ENCODE measurements at places on chromosomes 6 and 20. TPM values are rescaled to one million over a fixed set of nuclear protein-coding genes. Genes with fewer than 3 reads are reported as not detected.

Gene SNX21
- 13.1 TPM for total RNA-seq

Gene BPIFB4
- not detected for total RNA-seq

Gene CDH4
- total RNA-seq: 0.43 TPM

Gene RAD21L1
- not detected for total RNA-seq

Gene CALHM5
- total RNA-seq: 0.09 TPM

Gene STMND1
- total RNA-seq: 0.22 TPM

Gene BEND6
- 0.46 TPM for total RNA-seq

Gene EPPIN
- total RNA-seq: not detected

- no peak overlapping the region for H3K4me3 ChIP-seq
- no peaks in the 10 kb centered on the region for H3K27me3 ChIP-seq
These were observed 24.8 kb upstream of the DYNLRB1 start for GRCh38 chr20:34491226-34491931.

DNA sequence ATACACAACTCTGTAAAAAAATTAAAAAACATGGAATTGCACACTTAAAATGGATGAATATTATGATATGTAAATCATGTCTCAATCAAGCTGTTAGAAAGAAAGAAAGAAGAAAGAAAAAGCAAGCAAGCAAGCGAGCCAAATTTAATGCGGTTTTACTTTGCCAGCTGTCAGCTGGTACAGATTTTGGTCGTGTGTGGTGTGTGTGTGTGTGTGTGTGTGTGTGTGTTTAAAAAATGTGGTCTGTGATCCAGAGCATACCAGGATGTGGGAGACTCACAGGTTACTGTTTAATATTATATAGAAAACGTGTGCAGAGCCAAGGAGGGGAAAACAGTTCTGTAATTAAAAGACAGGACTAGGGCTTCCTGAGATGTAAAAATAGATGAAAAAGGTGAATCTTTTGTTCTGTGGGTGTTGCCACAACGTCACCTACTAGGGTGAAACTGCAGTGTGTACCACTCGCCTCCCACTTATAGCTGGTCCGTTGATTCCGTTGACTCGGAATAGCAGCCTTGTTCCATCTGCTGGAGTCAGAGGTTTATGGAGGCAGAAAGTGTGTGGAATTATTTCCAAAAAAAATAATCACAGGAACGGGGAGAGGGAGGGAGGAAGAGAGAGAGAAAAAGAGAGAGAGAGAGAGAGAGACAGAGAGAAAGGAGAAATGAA is 197.7 kb downstream of the BCAS1 start:
- no peaks in the 10 kb centered on the region for H3K36me3 ChIP-seq
- peaks cover 19% of the 10 kb centered on the region for H3K4me1 ChIP-seq
- H3K27ac ChIP-seq: peak overlapping the region; percentile 89

- H3K27ac ChIP-seq: no peak overlapping the region
- H3K27me3 ChIP-seq: peaks cover 6% of the 10 kb centered on the region
- no peaks in the 10 kb centered on the region for H3K36me3 ChIP-seq
These were observed 8.6 kb upstream of the GABBR1 start for GRCh38 chr6:29641430-29642148.

GRCh38 chr6:116189472-116189871 is 63.5 kb upstream of the COL10A1 start:
- no peak for DNase-seq
- H3K27ac ChIP-seq: no peak overlapping the region
- H3K4me3 ChIP-seq: no peak overlapping the region
- H3K36me3 ChIP-seq: peaks cover 8% of the 10 kb centered on the region
- H3K27me3 ChIP-seq: no peaks in the 10 kb centered on the region

DNA sequence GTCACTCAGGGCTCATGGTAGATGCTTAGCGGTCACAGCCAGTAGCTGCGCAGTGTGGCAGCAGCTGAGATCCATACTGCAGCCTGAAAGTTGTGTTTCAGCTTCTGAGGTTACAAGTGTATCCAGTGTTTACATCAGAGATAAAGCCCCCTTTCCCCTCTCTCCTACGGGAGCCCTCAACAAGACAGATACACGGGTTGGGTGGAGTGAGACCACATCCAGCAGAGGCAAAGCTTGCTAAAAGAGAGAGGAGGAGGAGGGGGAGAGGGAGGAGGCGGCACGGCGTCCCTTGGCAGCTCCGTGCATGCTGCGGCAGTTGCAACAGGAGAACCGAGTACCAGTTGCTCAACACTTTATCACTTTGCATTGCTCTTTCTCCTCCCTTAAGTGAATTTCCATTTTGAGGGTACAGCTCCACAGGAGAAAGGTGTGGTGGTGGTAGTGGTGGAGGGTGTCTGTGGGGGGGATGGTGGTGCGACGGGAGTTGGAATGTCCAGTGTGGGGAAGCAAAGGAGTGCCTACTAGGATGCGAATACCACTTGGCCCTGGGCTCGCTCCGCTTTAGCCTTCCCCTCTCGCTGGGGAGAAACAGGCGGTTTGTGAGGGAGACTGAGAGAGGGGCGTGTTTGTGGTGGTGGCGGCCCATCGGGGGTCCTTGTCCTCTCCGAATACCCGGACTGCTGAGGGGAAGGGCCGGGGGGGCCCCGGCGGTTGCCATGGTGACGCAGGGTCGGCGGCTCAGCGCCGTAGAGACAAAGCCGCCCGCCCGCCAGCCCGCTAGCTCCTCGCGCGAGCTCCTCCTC is 405 bp upstream of the RNF182 start:
- H3K27me3 ChIP-seq: peaks cover 44% of the 10 kb centered on the region
- H3K4me3 ChIP-seq: peak overlapping the region; percentile 81
- H3K27ac ChIP-seq: peak overlapping the region; percentile 82
- H3K36me3 ChIP-seq: no peaks in the 10 kb centered on the region

- no peak overlapping the region for H3K4me3 ChIP-seq
- no peaks in the 10 kb centered on the region for H3K4me1 ChIP-seq
- H3K27me3 ChIP-seq: peaks cover 12% of the 10 kb centered on the region
These were observed 215.0 kb upstream of the RIN2 start for GRCh38 chr20:19543101-19543500.

- H3K27me3 ChIP-seq: no peaks in the 10 kb centered on the region
- H3K4me3 ChIP-seq: no peak overlapping the region
- DNase-seq: no peak
- no peaks in the 10 kb centered on the region for H3K4me1 ChIP-seq
- no peak overlapping the region for H3K27ac ChIP-seq
- H3K36me3 ChIP-seq: no peaks in the 10 kb centered on the region
These were observed 225.3 kb downstream of the RIMS1 start for GRCh38 chr6:72111611-72112010.

GRCh38 chr6:78623554-78623953 is 243.8 kb upstream of the IRAK1BP1 start:
- no peak overlapping the region for H3K27ac ChIP-seq
- DNase-seq: no peak
- H3K36me3 ChIP-seq: no peaks in the 10 kb centered on the region
- no peaks in the 10 kb centered on the region for H3K27me3 ChIP-seq
- peaks cover 1% of the 10 kb centered on the region for H3K4me1 ChIP-seq

GRCh38 chr6:75550544-75551167 is 51.0 kb upstream of the SENP6 start:
- H3K27me3 ChIP-seq: no peaks in the 10 kb centered on the region
- no peaks in the 10 kb centered on the region for H3K4me1 ChIP-seq
- H3K36me3 ChIP-seq: no peaks in the 10 kb centered on the region
- no peak for DNase-seq
- H3K4me3 ChIP-seq: no peak overlapping the region
- peak overlapping the region; percentile 56 for H3K27ac ChIP-seq

GRCh38 chr20:37303637-37304036 is 14.2 kb downstream of the MANBAL start:
- peak overlapping the region; percentile 3 for H3K27ac ChIP-seq
- no peak for DNase-seq
- peaks cover 30% of the 10 kb centered on the region for H3K4me1 ChIP-seq

GRCh38 chr6:145534989-145535388 is 200.3 kb downstream of the EPM2A start:
- no peaks in the 10 kb centered on the region for H3K27me3 ChIP-seq
- peaks cover 2% of the 10 kb centered on the region for H3K4me1 ChIP-seq
- no peak for DNase-seq
- H3K4me3 ChIP-seq: no peak overlapping the region

DNA sequence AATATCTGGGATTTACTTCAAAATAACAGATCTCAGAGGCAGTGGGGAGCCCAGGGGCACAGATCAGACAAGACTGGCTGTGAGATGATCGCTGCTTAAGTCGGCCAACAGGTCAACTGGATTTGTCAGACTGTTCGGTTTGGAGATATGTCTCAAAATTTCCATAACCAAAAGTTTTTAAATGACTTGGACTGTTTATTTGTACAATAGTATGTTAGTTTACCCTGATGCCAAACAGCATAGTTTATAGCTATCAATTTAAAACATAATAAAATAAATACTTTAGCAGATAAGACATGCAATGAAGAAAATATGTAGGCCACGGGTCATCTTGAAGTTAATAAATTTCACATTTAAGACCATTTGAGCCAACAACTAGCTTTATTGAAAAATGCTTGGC is 126.7 kb downstream of the IRF4 start:
- H3K27me3 ChIP-seq: no peaks in the 10 kb centered on the region
- DNase-seq: no peak
- H3K27ac ChIP-seq: peak overlapping the region; percentile 94
- no peak overlapping the region for H3K4me3 ChIP-seq
- peaks cover 36% of the 10 kb centered on the region for H3K36me3 ChIP-seq

DNA sequence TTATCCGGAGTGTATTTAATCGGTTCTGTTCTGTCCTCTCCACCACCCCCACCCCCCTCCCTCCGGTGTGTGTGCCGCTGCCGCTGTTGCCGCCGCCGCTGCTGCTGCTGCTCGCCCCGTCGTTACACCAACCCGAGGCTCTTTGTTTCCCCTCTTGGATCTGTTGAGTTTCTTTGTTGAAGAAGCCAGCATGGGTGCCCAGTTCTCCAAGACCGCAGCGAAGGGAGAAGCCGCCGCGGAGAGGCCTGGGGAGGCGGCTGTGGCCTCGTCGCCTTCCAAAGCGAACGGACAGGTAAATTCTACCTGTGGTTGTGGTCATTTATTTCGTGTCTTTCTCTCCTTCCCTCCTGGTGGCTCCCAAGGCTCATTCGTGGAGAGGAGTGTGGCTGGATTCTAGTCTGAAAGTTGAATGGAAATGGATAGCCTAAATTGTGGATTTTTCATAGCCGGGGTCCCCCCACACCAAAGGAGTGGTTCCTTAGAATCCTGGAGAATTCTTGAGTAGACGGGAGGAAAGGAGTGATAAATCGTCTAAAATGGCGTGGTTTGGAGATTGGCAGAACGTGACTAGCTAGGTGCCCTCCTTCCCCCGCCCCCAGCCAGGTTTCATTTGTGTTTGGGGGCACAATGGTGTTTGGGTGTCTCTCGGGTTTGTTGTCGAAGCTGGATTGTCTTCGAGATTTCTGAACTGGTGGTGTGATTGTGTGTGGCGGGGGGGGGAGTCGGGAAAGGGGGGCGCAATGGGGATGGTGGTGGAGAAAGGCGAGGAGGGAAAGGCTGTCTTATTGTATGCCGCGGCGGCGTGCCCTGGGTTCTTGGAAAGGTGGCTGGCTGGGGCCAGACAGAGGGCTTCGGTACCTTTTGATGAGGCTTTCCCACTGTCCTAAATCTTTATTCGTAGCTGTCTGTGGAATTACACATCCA is 673 bp downstream of the MARCKS start:
- peaks cover 7% of the 10 kb centered on the region for H3K27me3 ChIP-seq
- H3K36me3 ChIP-seq: peaks cover 17% of the 10 kb centered on the region

DNA sequence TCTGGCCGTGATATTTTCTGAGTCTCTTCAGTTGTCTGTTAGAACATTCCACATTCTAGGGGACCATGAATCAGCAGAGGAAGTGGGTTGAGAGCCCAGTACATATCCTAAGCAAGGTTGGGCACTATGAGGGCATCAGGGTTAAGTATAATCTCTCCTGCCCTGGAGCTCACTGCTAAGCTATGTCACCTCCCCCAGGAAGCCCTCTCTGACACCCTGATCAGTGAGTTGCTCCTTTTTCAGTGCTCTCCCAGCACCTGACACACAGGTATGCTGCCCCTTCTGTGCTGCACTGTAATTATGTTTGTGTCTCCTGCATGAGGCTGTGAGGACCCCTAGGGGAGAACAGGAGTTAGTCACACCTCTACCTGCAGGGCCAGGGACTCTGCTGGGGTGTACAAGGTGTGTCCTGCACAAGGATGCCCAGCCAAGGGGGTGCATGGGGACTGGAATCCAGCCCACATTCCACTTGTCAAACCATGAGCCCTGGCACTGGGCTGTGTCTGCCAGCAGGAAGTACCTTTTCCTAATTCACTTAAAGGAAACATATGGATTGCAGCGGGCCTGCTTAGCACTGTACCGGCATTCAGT is 3.9 kb downstream of the RAB44 start:
- no peak overlapping the region for H3K27ac ChIP-seq
- no peak for DNase-seq
- H3K4me3 ChIP-seq: no peak overlapping the region
- no peaks in the 10 kb centered on the region for H3K4me1 ChIP-seq

DNA sequence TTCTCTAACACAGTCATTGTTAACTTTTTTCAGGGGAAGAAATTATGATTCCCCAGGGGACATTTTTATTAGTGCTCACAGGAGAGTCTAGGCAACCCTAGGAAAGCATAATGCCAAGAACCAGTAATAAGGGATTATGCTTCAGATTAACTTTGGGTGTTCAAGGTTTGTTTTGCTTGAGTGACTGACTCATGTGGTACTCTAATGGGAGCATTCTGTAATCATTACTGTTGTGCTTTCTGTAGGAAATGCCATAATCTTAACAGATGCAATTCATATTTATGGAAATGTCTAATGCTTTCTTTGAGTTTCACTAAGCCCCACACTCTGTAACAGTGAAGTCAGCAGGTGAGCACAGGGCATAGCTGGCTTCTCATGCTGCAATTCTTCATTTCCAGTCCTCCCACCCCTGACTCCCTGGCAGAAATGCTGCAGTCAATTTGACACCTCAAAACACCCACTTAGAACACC is 263.4 kb upstream of the MAN1A1 start:
- no peaks in the 10 kb centered on the region for H3K36me3 ChIP-seq
- H3K4me3 ChIP-seq: no peak overlapping the region
- H3K4me1 ChIP-seq: peaks cover 1% of the 10 kb centered on the region
- H3K27me3 ChIP-seq: peaks cover 5% of the 10 kb centered on the region

GRCh38 chr20:51749674-51750036 is 18.5 kb downstream of the ATP9A start:
- H3K27ac ChIP-seq: peak overlapping the region; percentile 49
- H3K4me1 ChIP-seq: peaks cover 19% of the 10 kb centered on the region
- no peaks in the 10 kb centered on the region for H3K27me3 ChIP-seq
- H3K36me3 ChIP-seq: no peaks in the 10 kb centered on the region

GRCh38 chr20:38224531-38224930 is 36.0 kb downstream of the KIAA1755 start:
- no peak overlapping the region for H3K4me3 ChIP-seq
- H3K4me1 ChIP-seq: no peaks in the 10 kb centered on the region
- no peak for DNase-seq
- no peak overlapping the region for H3K27ac ChIP-seq
- peaks cover 7% of the 10 kb centered on the region for H3K27me3 ChIP-seq
- no peaks in the 10 kb centered on the region for H3K36me3 ChIP-seq

DNA sequence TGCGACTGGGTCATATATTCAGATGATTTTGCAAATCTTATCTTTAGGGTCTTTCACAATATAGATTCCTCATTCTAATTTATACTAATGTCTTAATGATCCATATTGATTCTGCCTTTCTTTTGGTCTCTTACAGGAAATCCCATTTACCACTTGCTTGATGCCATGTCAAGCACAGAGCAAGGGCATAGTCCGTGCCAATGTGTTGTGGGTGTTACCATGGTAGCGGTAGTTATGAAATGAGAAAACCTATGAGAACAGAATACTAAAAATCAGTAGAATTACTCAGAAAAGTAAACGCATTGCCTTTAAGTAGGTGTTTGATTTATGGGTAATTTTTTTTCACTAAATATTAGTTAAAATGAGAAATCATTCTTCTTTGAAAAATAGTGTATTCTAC is 153.9 kb upstream of the RAB32 start:
- H3K36me3 ChIP-seq: no peaks in the 10 kb centered on the region
- peaks cover 6% of the 10 kb centered on the region for H3K4me1 ChIP-seq
- H3K27ac ChIP-seq: no peak overlapping the region
- DNase-seq: no peak
- no peaks in the 10 kb centered on the region for H3K27me3 ChIP-seq
- H3K4me3 ChIP-seq: no peak overlapping the region
